Stimulated activated CD8-positive, alpha-beta memory T cell treated with anti-CD3 and anti-CD28 coated beads, Interleukin-7, amount 100 ng/mL, for 1 hour (primary cell): ENCODE measurements at places on chromosomes 4 and X.

GRCh38 chrX:122092360-122092759 is 1045.0 kb downstream of the GLUD2 start:
- DNase-seq = no peak

DNA sequence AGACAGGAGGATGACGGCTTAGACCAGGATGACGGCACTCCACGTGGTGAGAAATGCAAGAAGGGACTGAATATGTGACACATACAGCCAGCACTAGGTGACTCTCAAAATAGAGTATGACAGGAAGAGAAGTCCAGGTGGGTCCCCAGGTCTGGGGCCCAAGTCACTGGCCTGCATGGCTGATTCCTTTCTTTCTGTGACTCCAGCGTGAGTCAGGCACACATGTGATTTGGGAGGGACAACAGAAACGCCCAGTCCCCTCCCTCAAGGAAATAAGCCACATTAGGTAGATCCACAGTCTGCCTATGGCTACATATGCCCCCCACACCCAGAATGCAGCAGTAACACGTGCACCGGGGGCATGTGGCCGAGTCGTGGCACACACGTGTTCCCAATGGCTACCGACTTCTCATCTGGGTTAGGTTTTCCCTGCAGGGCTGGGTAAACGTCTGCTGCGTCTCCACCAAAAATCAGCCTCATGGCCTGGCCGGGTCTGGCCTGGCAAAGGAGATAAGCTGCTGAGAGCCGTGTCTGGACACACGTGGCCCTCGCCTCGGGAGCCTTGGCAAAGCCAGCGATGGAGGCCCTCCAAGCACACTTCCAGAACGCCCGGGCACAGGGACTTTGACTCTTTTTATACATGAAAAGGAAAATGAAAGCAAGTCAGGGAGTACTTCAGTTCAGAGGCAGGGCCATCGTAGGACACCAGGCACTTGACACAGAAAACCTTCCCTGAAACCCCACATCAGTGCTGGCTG is 19.3 kb downstream of the SEL1L3 start:
- DNase-seq = no peak

- DNase-seq = no peak
These were observed 439.1 kb downstream of the TLL1 start for GRCh38 chr4:166312166-166312565.

GRCh38 chr4:120870279-120870673 is 52.2 kb downstream of the PRDM5 start:
- DNase-seq = no peak

- DNase-seq = no peak
These were observed 163.2 kb downstream of the SLC7A11 start for GRCh38 chr4:138078751-138079520.

DNA sequence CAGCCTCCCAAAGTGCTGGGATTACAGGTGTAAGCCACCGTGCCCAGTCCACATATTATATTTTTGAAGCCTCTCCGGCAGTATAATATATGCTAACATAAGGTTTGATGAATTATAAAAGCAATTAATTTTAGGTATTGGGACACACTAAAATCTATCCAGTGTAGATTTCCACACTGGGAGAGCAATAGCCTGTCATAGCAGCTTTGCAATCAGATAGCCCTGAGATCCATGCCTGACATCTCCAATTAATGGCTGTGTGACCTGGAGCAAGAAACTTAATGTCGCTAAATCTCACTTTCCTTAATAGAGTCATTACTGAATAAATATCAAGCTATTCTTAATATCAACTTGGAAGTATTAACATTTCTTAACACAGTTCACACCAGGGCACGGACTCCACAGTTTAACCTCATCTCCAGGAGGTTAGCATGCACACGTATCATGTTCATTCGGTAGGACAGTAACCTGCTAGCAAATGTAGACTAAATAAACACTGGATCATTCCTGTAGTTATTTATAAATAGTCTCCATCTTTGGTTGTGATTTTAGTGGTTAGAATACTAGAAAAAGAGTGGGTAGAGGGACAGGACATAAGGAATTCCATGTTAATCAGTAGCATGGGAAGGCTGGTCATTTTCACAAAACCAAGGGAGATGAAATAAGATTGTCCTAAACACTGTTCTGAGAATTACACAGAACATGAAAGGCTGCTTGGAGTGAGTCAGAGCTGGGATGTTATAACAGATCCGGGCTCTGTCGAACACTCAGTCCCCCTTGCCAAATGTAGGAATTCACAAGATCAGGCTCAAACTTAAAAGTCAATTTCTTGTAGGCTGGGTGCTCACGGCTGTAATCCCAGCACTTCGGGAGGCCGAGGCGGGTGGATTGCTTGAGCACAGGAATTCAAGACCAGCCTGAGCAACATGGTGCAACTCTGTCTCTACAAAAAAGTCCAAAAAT is 254.7 kb downstream of the PALLD start:
- DNase-seq = no peak

DNA sequence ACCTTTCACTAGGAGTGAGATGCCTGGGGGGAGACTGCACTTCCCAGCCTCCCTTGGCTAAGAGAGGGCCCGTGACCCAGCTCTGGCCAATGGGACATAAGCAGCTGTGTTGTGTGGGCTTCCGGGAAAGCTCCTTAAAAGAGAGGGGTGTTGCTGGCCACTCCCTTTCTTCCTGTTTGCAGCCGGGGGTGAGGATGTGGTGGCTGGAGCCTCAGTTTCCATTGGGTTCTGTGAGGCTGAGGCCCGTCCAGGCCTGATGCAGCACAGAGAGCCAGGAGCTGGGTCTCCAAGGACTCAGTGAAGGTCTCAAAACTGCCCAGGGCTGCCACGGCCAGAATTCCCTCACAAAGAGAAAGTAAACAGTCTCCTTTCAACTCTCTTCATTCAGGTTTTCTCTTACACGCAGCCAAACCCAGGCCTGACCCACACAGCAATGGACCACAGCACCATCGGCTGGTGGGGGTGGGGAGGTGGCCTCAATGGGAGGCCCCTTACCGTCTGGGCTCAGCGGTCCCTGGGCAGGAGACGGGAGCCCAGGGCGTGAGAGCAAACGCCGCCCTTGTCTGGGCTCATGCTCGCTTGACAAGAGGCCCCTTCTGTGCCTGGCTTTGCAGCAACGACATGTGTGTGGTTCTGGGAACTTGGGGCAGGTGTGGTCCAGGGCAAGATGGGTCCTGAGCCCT is 6.6 kb downstream of the NKX1-1 start:
- no peak for DNase-seq

- no peak for DNase-seq
These were observed 14.3 kb upstream of the PDZD4 start for GRCh38 chrX:153844509-153845082.

DNA sequence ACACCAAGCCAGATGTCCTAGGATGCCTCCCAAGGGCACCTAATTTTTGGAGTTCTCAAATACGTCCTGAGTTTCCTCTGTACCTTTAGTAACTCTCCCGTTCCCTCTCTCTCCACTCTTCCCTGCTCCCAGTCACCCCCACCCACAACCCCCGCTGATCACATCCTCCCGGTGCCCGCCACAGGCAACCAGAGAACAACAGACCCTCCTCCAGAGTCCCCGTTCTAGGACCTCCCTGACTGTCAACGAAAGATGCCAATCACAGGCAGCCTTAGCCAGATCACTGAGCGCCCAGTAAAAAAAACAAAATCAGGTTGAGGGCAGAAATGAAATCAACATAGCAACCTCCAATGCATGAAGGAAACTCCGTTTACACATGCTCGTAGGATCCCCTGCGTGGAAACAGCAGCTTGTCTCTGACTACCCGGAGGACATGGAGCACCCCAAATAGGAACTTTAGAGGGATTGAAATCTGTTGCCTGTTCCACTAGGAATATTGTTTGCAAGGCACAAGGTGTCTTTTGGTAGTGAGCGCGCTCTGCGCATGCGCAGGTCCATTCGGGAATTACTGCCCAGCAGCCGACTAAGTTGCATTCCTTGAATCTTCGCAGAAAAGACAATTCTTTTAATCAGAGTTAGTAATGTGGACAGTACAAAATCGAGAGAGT is at the start of gene GABRB1:
GABRB1 (plus strand) TSS at position 557 of the 668 bp plus-strand sequence.
- no peak for DNase-seq

- DNase-seq = no peak
These were observed 146.8 kb downstream of the ENOX2 start for GRCh38 chrX:130756233-130756632.

GRCh38 chrX:143472347-143472938 is 44.8 kb downstream of the SPANXN3 start:
- no peak for DNase-seq

DNA sequence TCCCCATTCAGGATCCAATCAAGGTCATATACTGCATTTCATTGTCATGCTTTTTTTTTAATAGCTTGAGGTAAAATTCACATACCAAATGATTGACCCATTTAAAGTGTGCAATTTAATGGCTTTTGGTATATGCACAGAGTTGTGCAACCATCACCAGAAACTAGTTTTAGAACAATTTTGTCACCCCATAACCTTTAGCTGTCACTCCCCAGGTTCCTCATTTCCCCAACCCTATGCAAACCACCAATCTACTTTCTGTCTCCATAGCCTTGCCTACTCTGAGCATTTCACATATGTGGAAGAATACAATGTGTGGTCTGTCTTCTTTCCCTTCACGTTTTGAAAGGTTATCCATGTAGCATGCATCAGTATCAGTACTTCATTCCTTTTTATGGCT is 1.4 kb upstream of the SMAD1 start:
- no peak for DNase-seq

GRCh38 chr4:39750216-39750615 is 52.3 kb downstream of the UBE2K start:
- no peak for DNase-seq

- no peak for DNase-seq
These were observed 645.1 kb downstream of the RAPGEF2 start for GRCh38 chr4:159747983-159748382.

- DNase-seq = no peak
These were observed 680 bp downstream of the MAEA start for GRCh38 chr4:1290165-1290977.
